Stimulated activated CD4-positive, alpha-beta T cell treated with anti-CD3 and anti-CD28 coated beads, Interleukin-1b, Interleukin-23, amount 100 ng/mL, for 1 hour (primary cell): ENCODE measurements at places on chromosomes 2 and 18.

DNA sequence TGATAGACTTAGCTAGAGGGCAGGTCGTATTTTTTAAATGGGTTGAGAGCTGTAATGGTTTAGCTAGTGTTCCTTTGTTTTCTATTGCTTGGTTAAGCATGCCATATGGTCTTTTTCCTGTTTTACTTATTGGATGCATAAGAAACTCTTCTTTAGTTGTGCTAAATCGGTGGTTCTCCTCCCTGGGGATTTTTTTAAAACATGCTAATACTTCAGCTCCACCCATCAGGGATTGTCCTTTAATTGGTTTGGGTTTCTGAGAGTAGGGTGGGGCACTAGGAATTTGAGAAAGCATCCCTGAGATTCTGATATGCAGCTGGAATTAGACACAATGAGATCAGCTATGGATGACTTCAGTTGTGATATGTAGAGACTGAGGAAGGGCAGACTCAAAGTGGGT is 497.2 kb downstream of the THSD7B start:
- no peak for DNase-seq

DNA sequence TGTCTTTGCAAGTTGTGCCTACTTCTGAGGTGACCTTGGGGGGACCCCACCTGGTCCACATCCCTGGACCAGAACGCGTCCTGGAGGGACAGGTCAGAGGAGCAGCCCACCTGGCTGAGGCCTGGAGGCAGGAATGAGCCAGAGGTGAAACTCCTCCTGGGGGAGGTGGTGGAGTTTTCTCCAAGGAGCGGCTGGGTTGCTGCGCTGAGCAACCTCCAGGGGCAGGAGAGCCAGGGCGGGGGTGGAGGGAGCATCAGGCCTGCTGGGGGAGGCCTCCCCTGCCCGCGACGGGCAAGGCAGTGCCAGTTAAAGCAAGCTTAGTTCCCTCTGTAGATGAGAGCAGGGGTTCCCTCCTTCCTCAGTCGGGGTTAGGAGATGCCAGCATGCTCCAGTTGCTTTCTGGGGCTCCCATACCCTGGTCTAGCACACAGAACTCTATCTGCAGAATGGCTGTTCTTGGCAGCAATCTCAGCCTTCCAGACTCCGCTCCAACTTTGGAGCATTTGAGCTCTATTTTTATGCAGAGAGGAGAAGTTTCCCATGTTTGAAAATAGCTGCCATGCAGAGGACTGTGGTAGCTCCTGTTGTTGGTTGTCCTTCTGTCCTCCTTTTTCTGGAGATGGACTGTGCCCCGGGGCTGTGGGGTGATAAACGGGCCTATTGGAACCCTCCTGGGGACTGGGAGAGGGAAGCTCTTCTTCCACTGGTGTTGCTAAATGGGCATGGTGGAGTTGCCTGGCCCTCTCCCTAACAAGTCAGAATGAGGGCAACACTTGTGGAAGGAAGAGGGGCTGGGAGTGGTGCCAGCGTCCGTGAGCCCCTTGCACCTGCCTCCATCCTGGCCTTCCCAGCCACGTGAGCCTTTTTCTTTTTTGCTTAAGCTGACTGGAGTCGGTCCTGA is 39.1 kb downstream of the B3GNT2 start:
- DNase-seq = no peak

- DNase-seq = no peak
Measured at GRCh38 chr2:175852879-175853615, 149.0 kb downstream of the LNPK start.

DNA sequence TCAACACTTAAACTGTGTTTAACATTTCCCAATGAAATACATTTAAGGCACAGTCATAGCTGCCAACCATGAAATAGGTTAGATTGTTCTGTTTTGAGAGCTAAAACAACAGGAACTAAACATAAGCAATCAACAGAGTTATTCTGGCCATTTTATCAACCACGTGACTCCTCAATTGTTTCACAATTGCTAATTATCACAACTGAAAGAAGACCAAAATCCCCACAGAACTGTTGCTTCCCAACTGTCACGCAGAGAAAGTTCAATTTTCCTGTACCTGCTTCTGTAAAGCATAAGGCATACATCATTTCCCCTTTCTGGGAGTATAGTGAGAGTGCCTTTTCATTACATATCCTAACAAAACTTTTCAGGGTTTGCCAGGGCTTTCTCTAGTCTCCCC is 248.6 kb downstream of the EPHA4 start:
- DNase-seq = no peak

DNA sequence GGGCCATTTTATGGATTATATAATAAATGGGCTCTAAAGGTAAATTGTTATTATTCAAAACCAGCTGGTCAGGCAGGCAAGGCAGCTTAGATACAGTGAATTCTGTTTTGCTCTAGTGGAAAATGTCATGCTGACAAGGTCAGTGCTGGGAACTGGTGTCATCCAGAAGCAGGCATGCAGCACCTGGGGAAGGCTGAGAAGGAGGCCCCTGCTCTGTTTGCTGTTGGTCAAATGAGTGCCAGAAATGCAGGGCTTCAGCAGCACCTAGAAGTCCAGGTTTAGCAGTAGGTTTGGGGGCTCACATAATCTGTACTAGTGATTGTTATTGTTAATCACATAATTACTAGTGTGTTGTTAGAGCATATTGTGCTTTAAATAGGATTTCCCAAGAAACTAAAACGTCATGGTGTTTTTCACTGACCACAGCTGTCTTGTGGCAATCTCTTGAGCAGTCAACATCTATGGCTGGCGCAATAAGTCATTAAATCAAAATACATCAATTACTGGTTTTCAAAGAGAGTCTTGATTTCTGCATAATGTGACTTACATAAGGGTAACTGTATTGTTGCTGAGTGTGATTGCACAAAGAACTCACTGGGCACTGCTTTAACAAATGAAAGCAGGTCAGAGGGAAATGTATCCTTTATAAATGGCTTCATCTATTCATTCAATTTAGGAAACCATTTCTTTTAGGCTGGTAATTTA is 99.1 kb downstream of the MYO3B start:
- DNase-seq = no peak

DNA sequence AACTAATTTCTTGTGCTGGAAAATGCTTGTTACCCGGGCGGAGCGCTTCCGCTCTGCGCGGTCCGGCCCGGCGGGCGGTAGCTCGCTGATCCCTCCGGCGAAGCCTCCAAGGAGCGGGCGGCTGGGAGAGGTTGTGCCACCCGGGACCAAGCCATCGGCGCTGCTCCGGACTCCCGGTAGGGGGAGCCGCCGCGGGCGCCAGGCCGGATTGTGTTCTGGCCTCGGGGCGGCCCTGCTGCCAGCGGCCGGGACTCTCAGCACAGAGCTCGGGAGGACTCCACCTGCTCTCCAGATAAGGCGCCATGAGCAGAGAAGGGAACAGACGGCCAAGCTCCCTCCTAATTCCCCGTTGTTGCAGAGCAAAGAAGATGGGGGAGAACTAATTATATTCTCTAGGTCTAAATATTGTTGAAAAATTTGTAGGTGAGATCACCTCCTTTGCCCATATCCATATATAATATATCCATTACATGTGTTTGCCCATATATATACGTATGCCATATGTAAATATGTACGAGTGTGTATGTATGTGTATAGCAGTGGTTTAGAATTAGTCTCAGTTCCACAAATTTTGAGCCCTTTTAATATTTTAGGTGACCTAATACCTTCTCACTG is 13.8 kb upstream of the SATB2 start:
- no peak for DNase-seq

GRCh38 chr2:232994446-232994845 is 18.6 kb downstream of the NGEF start:
- no peak for DNase-seq

DNA sequence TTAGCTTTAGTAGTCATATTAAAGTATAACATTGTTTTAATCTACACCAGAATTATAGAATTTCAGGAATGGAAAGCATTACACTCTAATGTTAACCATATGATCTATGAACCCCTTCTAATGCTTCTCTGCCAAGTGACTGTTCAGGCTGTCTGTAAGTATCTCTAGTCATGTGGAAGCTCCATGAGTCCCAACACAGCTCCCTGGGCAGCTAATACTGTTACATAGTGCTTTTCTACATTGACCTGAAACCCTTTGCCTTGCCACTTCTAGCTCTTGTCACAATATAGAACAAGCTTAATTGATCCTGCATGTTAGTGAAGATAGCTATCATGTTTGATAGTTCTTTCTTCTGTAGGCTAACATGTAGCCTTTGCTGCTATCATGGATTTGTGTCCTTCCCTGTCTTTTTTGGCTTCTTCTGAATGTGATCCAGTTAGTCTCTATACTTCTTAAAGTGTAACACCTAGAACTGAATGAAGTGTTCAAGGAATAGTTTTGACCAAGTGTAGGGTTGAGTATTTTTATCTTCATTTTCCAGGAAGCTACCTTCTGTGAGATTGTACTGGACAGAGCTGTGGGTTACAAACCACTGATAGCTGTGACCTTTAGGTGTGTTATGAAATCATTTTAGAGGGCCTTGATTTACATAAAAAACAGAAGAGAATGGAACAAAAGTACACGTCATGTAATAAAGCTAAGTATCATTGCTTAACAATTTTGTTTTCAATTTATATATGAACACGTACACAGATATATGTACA is 23.7 kb downstream of the BABAM2 start:
- DNase-seq = no peak

DNA sequence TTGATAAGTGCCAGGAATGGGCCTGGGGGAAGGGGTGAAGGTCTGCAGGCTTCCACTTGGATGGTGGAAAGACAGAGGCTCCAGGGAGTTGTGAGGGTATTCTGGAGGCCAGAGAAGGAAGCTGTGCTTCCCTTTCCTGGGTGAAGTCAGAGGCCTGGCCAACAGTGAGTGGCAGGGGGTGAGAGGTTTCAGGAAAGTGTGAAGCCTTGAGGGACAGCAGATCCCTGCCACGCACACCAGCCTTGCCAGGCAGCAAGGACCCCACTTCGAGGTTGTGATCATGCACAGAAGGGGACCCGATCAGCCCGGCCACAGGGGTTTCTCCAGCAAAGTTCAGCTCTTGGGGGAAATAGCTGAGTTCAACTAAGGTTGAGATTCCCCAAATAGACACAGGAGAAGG is 66.5 kb downstream of the SMAD7 start:
- DNase-seq = no peak

DNA sequence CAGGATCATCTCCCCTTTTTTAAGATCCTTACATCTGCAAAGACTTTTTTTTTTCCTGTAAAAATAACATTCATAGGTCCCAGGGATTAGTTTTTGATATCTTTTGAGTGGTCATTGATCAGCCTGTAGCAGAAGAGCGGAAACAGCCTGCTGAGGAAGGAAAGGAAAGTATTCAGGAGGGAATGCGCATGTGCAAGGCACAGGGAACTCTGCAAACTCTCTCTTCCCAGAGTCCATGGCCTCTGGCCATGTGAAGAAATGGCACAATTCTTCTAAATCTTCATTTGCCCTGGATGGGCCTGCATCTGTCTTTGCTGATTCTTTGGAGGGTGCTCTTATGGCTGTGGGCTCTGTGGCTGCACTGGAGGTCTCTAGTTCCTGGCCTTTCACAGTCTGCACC is 60.1 kb upstream of the SKOR2 start:
- no peak for DNase-seq

DNA sequence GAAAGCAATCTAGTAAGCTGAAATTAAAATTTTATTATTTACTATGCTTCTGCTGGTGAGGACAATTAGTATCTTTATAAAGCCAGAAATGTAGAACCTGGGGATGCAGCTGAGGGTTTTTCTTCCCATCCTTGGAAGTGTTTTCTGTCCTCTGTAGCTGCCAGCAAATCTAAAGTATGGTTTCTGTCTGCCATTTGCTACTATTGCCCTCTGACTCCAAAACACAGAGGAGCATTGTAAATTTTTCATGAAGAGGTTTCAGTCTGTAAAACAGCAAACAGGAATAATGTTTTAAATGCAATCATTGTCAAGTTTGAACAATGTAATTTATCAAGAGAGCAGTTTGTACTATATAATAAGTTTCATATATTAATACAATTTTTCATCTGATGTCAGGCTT is 258.8 kb downstream of the ZNF407 start:
- no peak for DNase-seq

DNA sequence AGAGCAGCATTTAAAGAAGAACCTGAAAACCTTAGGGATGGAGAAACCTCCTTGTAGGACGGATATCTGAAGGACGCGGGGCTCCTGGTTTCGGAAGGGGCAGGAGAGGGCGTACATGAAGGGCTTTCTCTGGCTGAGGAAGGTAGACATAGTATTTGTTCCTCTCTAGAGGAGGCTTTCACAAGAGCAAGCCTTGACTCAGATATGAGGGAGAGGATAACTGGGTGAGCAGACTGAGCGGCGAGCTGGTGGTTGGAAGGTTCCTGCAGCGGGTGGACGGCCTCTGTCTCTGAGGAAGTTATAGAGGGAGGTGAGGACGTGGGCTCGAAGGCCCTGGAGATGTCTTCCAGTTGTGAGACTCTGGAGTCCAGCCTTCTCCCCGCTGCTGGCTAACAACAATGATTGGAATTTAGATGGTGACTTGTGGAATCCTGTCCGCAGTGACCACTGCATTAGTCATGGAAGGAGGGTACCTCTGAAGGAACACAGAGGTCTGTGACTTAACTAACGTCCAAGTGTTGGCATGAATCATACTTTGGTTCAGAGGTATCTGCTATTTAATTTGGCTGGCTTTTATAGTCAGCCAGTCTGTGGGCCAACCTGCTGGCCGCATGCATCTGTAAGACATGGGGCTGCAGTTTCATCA is 80.9 kb downstream of the ASAP2 start:
- no peak for DNase-seq

- no peak for DNase-seq
Measured at GRCh38 chr2:171671867-171672266, 15.4 kb upstream of the DYNC1I2 start.

DNA sequence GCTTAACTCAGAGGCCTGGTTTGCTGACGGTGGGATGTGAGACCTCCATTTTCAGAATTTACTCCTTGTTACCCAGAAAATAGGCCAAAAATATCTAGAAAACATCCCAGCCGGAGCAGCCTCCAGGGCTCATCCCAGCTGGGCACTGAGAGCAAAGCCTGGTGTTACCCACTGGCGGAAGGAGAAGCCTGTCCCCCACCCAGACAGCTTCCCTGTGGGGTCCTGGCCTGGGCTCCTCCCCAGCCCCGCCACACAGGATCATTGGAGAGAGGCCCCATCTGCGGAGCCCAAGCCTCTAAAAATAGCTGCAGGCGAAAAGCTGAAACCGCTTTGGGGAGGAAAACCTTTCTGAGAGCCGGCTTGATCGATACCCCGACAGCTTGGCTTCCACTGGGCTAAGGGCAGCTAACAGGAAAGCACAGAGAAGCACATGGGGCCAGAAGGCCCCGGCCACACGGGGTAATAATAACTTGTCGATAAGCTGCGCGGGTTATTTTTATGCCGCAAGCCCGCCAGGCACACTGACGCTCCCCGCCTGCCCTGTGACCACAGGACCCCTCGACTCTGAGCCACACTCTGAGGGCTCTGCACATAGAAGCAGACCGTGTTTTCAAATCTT is 26.9 kb upstream of the FAHD2A start:
- no peak for DNase-seq

GRCh38 chr2:23520256-23520655 is 135.3 kb downstream of the KLHL29 start:
- no peak for DNase-seq
